ENCODE measurements at places on chromosomes 2 and 18.

GRCh38 chr2:28670856-28671255, 80.8 kb upstream of the PPP1CB start:
- DNase-seq: no peak

- no peak for DNase-seq
Measured at GRCh38 chr2:222693837-222694236, 22.4 kb downstream of the MOGAT1 start.

DNA sequence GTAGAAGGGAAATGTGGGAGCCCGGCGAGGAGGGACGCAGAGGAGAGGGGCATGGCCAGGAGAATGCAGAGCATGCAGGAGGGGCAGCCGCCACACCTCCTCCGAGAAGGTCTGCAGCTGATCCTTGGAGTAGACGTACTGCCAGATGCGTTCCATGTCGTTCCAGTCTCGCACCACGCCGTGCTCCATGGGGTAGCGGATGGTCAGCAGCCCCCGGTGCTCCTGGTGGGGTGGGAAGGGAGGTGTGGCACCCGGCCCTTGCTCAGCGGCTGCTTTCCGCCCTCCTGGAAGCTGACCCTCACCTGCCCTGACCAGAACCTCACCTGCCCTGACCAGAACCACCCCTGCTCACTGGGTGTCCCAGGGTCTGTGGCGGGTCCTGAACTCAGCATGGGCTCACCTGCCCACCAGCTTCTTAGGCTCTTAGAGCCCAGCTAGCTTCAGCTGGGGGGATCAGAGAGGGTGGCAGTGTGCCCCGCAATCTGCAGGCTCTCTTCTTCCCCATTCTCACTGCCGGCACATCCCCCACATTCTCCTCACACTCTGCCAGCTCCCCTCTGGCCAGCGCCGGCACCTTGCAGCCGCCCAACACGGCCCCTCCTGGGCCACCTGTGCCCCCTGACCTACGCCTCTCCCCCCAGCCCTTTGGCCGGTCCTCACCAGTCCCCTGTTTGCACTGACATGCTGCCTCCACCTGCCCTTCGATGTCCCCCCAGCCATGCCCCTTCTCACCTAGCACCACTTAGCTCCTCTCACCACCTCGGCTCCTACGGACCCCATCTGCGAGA, 4.4 kb downstream of the ACTR1B start:
- DNase-seq: no peak

DNA sequence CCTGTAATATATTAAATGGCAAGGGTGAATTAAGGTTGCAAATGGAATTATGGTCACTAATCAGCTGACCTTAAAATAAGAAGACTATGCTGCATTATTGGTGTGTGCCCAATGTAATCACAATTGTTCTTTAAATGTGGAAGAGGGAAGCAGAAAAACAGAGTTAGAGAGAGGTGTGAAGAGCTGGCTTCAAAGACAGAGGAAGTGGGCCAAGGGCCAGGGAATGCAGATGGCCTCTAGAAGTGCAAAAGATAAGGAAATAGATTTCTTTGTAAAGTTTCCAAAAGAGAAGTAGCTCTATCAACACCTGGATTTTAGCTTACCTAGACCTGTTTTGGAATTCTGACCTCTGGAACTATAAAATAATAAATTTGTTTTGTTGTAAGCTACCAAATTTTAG, 276.0 kb downstream of the LRRTM1 start:
- DNase-seq: no peak

GRCh38 chr2:175158894-175159293, 9.1 kb downstream of the ATF2 start:
- DNase-seq: no peak

- DNase-seq: no peak
Measured at GRCh38 chr2:37676274-37676673, 4.8 kb upstream of the CDC42EP3 start.

GRCh38 chr2:127226520-127227263, 6.6 kb upstream of the CYP27C1 start:
- peak; percentile 59 for DNase-seq

DNA sequence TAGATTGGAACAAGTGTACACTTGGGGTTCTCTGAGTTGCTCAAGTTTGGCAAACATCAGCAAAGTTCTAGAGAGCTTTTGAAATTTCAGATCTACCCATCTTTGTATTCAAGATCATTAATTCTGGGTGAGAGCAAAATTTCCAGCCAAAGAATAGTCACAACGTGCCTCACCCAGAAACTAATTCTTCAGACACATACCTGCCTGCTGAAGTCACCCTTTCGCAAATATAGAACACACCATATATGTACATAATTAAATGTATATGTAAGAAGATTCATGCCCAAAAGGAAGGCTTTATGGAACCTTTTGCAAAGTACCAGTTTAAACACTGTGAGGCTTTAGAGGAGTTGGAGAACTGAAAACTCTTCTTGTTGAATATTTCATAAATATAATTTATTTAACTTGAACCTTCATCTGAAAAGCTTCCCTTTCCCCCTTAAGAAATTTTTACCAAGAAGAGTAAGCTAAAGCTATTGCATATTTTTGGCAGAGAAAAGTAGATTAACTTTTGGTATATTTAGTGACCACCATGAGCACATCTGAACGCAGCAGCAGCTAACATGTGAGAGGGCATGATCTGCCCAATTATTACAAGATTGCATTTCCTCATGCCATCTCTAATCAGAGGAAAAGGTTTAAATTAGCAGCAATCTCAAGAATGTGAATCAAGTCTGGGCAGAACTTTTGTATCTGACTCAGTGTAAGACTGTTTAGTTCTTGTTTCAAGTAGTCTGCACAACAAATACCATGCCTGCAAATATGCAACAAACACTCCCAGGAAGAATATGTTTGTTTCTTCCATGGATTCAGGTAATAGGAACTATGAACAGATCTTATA, 8.2 kb downstream of the RND3 start:
- no peak for DNase-seq

- no peak for DNase-seq
Measured at GRCh38 chr2:186882511-186883071, 33.6 kb upstream of the ZSWIM2 start.

Data from GM04503 (cell line).